ENCODE measurements at places on chromosomes 12 and 14.

- no peak for DNase-seq
Measured at GRCh38 chr14:62889364-62889763, 155.9 kb downstream of the KCNH5 start.

DNA sequence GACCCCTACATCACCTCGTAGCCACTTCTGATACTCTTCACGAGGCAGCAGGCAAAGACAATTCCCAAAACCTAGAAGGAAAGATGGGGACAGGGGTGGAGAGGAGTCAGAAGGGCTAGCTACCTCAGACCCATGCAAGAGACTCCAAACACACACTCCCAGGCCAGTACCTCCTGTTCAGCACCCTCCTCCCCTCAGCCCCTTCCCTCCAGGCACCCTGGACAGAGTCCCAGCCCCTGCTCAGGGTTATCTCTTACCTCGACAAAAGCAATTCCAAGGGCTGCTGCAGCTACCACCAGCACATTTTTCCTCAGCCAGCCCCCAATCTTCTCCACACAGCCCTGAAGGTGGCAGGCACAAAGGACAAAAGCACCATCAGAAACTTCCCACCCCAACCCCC lies 3.3 kb downstream of the CD63 start:
- DNase-seq = no peak

DNA sequence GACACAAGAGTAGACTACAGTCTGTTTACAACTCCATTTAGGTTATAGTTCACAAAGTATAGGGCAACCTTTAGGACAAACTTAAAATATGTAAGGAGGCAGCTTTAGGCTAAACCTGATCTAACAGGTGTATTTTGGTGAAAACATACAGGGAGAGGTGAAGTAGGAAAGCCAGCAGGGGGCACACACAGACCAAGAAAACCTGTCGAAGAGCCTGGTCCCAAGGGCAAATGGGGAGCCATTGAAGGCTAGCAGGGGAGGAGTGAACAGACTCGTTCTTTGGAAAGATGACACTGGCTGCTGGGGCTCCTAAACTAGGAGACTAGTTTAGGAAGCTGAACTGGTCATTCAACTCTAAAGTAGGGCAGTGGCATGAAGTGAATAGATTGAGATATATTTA lies 138.8 kb upstream of the WSCD2 start:
- DNase-seq = peak; percentile 11

DNA sequence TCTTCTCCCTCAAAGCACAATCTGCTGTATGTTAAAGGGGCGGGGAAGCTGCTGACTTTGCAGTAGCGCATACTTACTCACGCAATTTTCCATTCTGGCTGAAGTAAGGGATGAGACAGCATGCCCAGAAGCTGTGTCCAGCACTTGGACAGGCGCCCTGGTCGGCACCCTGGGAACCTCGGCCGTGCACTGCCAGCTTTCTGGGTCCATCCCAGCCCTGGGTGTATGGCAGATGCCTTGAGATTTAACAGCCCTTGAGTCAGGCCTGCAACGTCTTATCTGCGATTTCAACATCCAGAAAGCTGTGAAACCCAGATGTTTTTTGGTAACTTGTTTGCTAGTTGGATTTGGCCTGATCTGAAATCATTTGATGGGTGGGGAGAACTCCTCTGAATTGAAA lies 16.1 kb downstream of the EML1 start:
- DNase-seq = no peak

- peak; percentile 41 for DNase-seq
Measured at GRCh38 chr14:103206836-103207387, 83.7 kb downstream of the TNFAIP2 start.

DNA sequence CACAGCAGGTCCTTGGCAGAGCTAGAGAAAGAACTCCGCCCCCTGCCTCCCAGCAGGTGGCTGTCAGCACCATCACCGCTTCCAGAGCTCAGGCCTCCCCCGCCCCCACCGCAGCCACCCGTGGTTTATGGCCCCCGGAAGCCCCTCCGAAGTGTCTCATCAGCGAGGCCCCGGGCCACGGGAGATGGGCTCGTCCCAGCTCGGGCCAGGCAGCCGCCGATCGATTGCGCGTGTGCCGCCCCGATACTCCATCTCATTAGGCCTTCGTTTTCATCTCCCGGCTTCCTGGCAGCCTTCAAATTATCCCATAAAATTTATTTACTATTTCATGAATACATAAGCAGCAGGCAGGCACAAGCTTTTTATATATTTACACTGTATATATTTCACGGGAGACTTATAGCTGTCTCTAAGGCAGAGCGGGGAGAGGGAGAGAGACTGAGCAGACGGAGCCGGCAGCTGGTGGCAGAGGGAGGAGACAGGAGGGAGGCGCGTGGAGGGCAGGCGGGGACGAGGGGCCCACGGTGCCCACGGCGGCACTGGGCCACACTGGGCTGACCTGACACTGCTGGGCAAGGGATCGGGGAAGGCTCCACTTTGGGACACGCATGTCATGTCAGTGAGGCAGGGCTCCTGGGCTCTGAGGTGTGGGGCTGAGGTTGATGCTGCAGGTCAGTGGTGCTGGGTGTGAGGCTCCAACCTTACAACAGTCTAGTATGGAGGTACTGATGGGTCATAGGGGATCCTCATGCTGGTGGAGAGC lies 241.2 kb downstream of the RBM19 start:
- no peak for DNase-seq

GRCh38 chr12:100976735-100977134 lies 182.2 kb downstream of the ANO4 start:
- no peak for DNase-seq

- no peak for DNase-seq
Measured at GRCh38 chr12:48862760-48863159, 2.9 kb downstream of the RND1 start.

- peak; percentile 72 for DNase-seq
Measured at GRCh38 chr12:65518771-65519170, 240.3 kb downstream of the MSRB3 start.

GRCh38 chr12:85755760-85756159 lies 80.4 kb downstream of the RASSF9 start:
- no peak for DNase-seq

DNA sequence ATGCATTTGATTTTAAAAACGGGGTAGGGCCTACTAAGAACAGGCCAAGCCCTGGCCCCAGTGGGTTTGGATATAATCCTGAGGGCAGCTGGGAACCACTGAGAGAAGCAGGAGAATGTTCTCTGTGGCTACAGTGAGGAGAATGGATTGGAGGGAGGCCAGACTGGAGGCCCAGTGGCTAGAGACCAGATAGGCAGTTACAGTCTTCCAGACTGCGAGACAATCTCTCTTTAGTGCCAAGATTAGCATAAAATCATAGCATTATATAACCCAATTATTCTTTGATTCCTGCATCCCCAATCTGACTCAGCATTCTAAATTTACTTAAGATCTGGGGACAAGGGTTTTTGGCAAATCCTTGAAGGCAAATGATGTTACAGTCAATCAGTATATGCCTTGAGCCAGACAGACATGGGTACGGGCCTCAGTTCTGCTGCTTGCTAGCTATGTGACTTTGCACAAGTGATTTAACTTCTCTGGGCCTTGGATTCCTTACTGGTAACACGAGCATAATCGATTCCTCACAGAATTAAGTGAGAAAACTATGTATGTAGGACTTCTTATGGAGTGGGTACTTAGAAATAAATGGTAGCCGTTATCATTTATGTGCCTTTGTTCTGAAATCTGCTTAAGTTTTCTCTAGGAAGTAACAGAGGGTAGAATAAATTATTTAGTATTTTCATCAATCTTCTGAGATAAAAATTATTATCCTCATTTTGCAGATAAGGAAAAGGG lies 18.3 kb downstream of the NINJ2 start:
- DNase-seq = no peak

DNA sequence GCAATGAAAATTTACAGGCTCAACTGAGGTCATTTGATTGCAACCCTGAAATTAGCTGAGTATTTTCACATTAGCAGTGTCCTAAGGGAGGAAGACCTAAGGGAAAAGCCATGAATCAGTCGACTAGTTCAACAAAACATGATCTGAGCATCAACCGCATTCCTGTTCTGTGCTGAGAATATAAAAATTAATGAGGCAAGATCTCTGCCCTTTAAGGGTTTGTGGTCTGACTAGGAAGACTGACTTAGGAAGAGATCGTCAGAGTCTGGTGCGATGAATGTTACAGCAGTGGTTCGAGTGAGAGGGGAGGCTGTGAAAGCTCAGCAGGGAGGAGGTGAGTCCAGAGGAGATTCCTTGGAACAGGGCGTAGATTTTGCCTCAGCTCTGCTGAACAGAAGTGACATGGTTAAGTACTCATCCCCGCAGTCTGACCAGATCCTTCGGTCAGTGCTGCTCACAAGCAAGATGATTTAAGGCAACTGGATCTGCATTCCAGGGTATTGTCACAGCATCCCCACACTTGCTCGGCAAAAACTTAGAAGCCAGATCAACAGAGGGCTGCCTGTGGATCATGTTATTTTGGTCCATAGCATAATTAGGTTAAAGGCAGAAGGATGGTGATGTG lies 49.6 kb downstream of the BMAL2 start:
- peak; percentile 95 for DNase-seq

GRCh38 chr12:104763168-104763805 lies 194.8 kb downstream of the SLC41A2 start:
- DNase-seq = no peak
